ENCODE measurements at places on chromosomes 1 and 21.

- DNase-seq = no peak
Measured at GRCh38 chr1:244705261-244706234, 52.6 kb downstream of the DESI2 start.

DNA sequence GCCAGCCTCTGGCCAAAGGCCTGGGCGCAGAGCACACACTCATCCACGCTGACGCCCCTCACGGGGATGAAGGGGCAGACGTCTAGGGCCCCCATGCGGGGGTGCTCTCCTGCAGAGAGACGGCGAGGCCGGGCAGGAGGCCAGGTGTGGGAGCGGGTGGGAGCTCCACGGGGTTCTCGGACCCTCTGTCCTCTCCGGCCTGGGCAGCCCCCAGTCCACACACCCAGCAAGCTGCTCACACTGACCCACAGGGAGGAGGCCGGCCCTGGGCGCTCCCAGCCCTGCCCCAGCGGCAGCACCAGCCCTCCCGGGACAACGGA lies 2.5 kb downstream of the FTCD start:
- no peak for DNase-seq

- DNase-seq = peak; percentile 53
Measured at GRCh38 chr1:32496127-32496526, 31.3 kb downstream of the ZBTB8B start.

DNA sequence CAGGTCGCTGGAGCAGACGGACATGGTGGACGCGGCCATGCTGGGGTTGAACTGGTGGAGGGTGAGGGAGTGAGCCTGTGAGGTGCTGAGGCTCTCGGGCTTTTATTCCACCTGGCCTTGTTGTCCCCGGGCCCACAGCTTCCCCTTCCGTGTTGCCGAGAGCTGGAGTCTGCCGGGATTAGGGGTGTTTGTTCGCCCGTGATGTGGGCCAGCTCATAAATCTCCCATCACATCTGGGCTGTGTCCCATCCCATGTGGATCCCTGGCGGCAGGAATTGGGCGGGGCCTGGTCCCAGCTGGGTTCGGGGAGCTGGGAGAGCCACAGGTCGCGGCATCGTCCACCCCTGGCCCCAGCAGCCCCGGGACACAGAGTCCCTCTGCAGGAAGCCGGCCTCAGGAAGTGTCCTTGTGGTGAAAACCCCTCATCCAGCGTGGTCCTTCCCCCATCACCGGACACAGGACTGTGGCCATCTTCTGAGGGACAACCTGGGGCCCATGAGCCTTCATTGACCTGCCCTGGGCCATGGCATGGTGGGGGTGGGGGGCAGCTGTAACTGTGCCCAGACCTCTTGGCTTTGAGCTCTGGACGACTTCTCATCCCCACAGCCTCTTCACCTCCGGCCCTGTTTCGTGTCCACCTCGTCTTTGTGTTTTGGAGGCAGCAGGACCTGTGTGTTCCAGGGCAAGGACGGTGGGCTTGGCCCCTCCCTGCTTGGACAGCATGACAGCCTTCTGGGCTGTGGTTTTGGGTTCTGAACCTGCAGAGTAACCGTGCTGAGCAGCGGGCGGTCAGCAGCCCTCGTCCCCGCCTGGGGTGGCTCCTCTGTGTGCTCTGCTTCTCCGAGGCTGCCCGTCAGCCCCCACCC lies at the start of gene KRTAP10-6:
TSS of gene KRTAP10-6 (minus strand) at position 60 of the 866 bp plus-strand sequence. CDS start at position 39, 21 bp downstream.
- DNase-seq = no peak

Data from fibroblast of skin of back (primary cell).